Left forelimb (tissue), 1 donor: ENCODE measurements at places on chromosomes 1 and 21.

- DNase-seq = no peak
Observed at GRCh38 chr1:46333300-46334029, 7.1 kb upstream of the NSUN4 start.

- DNase-seq = no peak
Observed at GRCh38 chr1:70963374-70963773, 84.2 kb downstream of the PTGER3 start.

DNA sequence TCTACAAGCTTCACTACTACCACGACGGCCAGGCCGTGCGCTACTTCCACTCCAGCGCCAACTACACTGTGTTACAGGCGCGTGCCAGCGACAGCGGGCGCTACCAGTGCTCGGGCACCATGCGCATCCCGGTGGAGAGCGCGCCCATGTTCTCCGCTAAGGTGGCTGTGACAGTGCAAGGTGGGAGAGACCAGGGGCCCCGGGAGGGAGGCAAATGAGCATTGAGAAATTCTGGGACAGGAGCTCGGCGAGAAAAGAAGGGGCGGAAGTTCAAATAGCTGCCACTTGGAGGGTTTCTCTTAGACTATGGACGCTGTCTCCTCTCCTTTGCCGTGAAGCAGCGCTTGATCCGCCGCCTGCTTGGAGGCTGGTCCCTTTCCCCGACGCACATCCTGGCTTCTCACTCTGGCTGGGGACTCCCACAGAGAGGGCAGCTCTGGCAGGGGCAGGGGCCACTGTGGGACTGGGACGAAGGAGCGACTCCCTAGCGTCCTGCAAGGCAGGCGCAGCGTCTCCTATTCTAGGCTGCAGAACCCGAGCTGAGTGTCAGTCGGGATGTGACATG, 4.6 kb downstream of the FCRLB start:
- peak; percentile 69 for DNase-seq

DNA sequence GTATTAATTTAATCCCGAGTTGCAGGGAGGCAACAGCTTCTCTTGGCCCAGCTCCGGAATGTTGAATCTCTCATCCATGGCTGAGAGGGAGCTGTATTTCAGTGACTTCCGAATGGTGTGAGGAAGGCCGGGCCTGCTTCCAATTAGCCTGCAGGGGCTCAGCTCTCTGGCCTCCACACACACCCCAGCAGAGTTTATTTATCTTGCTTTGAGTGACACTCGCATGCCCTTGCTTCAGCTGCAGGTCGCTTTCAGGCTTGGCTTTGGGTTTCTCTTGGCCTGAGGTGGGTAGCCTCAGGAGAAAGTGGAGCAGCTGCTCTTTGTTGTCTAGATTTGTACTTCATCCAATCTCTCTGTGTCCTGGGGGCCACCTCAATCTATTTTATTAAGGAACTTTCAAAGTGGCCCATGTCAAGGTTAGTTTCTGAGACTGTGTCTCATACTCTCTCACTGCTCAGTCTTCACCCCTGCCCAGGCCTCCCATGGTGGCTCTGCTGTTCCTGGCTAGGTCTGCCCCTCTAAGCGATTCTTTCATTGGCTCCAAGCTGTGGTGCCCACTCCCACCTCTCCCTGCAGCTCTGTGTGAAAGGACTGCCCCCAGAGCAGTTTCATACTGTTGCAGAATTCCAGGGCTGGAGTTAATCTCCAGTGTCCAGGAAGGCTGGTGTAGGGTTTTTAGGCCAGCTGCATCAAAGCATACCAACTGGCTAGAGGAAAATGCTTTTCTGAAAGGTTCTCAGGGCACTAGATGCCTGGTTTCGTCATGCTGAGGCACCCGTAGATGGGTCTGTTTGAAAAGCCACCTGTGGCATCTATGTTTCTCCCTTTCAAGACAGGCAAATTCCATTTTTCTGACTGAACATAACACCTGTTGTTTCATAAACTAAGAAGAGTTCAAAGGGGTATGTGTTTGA, 153.5 kb downstream of the PLXNA2 start:
- no peak for DNase-seq

DNA sequence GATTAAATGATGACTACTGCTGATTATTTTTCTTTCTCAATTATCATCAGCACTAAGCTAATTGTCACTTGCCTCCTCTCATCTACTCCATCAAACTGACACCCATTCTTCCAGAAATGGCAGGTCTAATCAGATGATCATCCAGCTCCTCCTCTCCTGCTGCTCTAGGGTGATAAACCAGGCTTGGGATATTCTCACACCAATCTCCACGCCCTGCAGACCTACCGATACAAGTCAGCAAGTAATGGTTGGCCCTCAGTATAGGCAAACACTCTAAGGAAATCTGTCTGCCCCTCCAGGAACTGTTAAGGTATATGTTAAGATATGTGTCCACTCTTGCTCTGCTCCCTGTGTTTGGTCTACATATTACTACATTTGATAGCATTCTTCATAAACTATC, 36.3 kb upstream of the C1orf21 start:
- DNase-seq = no peak
